HS-5 (cell line): ENCODE measurements at places on chromosomes 7 and 10.

DNA sequence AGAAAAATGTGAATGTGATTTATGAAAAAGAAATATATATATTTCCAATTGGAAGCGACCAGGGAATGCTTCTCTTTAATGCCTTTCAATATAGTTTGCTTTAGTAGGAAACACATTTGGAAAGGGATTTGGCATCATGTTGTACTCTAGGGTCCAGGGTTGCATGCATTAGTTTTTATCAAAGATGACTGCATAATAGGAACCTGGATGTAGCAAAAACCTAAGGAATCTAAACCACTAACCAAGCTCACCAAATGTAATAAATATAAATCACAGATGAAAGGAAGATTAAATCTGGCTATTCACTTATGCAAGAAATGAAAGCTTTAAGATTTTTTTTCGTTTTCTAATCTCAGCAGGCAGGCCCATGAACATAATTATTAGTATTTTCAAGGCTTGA lies 120.0 kb downstream of the ATXN7L1 start:
- no peak for DNase-seq

GRCh38 chr10:78224602-78225001 lies 190.9 kb downstream of the RPS24 start:
- DNase-seq = no peak

DNA sequence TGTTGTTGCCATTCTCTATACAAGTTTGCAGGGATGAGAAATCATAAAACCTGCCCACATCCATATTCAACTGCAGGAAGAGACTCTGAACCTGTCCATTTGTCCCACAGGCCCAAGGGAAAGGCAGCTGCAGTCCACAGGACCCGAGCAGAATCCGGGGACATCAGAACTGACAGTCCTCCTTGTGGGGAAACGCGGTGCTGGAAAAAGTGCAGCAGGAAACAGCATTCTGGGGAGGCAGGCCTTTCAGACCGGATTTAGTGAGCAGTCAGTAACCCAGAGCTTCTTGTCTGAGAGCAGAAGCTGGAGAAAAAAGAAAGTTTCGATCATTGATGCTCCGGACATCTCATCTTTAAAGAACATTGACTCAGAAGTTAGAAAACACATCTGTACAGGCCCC lies 23.5 kb downstream of the GIMAP8 start:
- no peak for DNase-seq

- DNase-seq = no peak
Observed at GRCh38 chr7:124720195-124720594, 45.4 kb downstream of the GPR37 start.

DNA sequence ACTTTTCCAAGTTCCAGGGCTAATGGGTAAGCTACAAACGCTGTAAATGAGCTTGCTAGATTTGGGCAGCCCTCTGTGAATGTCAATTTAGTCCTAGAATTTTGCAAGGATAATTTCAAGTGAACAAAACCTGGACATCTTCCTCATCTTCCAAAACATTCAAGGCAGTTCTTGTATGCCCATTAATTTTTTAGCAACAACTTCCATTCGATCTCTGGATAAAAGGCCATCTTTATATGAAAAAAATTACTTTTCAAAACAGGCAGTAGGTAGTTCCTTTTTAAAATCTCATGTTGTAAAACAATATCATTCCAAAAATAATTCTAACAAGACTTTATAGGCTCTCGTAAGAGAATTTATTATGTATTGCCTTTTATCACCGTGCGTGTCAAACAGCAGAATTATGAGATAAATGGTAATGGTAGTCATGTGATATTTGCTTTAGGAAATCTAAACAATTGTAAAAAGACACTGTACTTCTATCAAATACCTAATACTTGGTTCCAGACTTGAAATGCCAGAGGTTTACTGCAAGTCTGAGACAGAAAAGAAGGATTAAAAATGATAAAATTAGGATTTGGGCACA lies 143.7 kb upstream of the NRP1 start:
- no peak for DNase-seq

GRCh38 chr7:17552952-17553351 lies 254.5 kb downstream of the AHR start:
- no peak for DNase-seq

DNA sequence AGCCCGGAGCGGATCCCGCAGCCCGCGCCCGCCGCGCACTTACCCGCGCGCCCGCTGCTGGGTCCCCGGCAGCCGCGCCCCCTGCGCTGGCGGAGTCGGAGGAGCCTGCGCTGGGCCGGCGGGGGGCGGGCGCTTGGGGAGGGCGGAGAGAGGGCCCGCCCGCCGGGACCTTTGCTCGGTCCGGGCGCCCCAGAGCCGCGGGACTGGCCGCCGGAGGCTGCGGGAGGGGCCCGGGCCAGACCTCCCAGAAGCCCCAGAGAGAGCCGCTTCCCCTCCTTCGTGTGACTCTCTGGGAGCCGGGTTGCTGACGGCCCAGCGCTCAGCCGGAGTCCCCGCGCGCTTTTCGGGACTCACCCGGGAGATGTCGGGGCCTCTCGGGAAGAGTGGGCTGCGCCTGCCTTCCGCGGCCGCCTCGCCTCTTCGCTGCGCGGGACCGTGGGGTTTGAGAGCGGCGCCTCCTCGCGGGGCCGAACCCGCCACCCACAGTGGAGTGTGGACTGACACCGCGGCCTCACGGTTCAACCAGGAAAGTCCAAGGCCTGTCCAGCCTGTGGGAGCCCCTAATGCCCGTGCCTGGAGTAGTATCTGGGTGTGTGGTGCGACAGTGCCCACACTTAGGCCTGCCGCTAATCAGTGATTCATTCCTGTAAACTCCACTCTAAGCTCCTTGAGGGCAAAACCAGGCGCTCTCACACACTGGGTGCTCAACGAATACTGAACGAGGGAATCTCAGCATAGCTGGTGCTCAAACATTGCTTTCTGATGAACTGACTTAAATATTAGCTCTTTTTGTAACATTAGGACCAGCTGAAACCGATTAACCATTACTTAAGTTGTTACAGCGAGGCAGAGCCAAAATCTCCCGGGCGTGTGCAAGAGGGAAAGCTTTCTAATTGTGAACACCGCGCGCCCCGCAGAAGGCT lies at the start of gene GSDME:
GSDME (minus strand) TSS at position 112 of the 923 bp plus-strand sequence. CDS start 7,690 bp downstream, outside the sequence.
- peak; percentile 41 for DNase-seq

GRCh38 chr7:1971946-1972654 lies 260.6 kb downstream of the MAD1L1 start:
- DNase-seq = no peak

GRCh38 chr7:45700556-45700955 lies 126.4 kb downstream of the ADCY1 start:
- no peak for DNase-seq

DNA sequence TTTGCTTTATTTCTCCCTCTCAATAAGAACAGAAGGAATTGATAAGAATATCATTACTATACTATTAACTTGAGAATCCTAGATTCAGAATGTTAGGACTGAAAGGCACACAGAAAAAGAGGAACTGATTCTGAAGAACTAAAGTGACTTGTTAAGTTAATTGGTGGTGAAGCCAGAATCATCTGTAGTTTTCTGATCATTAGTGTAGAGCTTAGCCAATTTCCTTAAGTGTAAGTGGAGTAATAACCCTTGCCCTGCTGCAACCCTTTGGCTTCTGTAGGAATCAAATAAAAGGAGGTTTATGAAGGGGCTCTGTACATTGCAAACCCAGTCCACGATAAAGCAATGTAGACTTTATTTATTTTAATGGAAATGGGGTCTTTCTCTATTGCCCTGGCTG lies 1186.0 kb downstream of the SORCS3 start:
- DNase-seq = no peak

- no peak for DNase-seq
Observed at GRCh38 chr7:18350678-18351077, 144.9 kb upstream of the HDAC9 start.
